Epithelial cell of proximal tubule (primary cell): ENCODE measurements at places on chromosomes 13 and 19. TPM values are rescaled to one million over a fixed set of nuclear protein-coding genes. Genes with fewer than 3 reads are reported as not detected.

Gene SIGLEC10
- not detected in 2 replicates for total RNA-seq

Gene CPB2
- not detected in 2 replicates for total RNA-seq

Gene C13orf46
- total RNA-seq: not detected in 2 replicates

Gene SSC5D
- 0.86 TPM in 1 of 2 replicates, not detected in the other for total RNA-seq

Gene MEDAG
- 0.07 and 0.17 TPM in 2 replicates for total RNA-seq

Gene KCNJ14
- total RNA-seq: 0.06 and 0.07 TPM in 2 replicates

Gene SHC2
- 0.07 and 2.1 TPM in 2 replicates for total RNA-seq

Gene CLDN10
- 24.3 and 65.2 TPM in 2 replicates for total RNA-seq

Gene ADGRE3
- total RNA-seq: not detected in 2 replicates

Gene S1PR4
- not detected in 2 replicates for total RNA-seq

Gene CYP2A7
- not detected in 2 replicates for total RNA-seq

Gene ZSCAN22
- 1.3 and 1.9 TPM in 2 replicates for total RNA-seq

Gene KLK7
- 9.3 and 24.8 TPM in 2 replicates for total RNA-seq

Gene KLK2
- total RNA-seq: not detected in 2 replicates

Gene IGFL2
- not detected in 2 replicates for total RNA-seq

Gene GNG8
- total RNA-seq: not detected in 2 replicates

Gene NCCRP1
- 9.9 and 11.4 TPM in 2 replicates for total RNA-seq

Gene CYP4F3
- total RNA-seq: not detected in 2 replicates

Gene DHDH
- total RNA-seq: 0.07 and 0.35 TPM in 2 replicates

Gene LRRC8E
- total RNA-seq: 11.9 and 18.9 TPM in 2 replicates

Gene SOX1
- total RNA-seq: not detected in 2 replicates

Gene SLC1A6
- not detected in 2 replicates for total RNA-seq

Gene METTL21C
- total RNA-seq: not detected in 2 replicates

Gene RUBCNL
- 0.29 TPM in 1 of 2 replicates, not detected in the other for total RNA-seq

Gene CCDC70
- total RNA-seq: not detected in 2 replicates

Gene PNMA8B
- 0.36 and 0.92 TPM in 2 replicates for total RNA-seq

Gene PRODH2
- total RNA-seq: not detected in 2 replicates

Gene PSG3
- 0.07 TPM in 1 of 2 replicates, not detected in the other for total RNA-seq

Gene HIF3A
- 0.23 TPM in 1 of 2 replicates, not detected in the other for total RNA-seq

Gene RFPL4AL1
- total RNA-seq: not detected in 2 replicates

Gene TMEM91
- 2.7 and 3.5 TPM in 2 replicates for total RNA-seq

Gene NPAS1
- 0.63 and 1.1 TPM in 2 replicates for total RNA-seq

Gene AMH
- total RNA-seq: 0.52 and 1.7 TPM in 2 replicates

Gene ZNF177
- total RNA-seq: 0.92 and 1.2 TPM in 2 replicates
